ENCODE measurements at places on chromosomes 5 and 9. TPM values are rescaled to one million over a fixed set of nuclear protein-coding genes. Genes with fewer than 3 reads are reported as not detected.

The LCN1 gene
- total RNA-seq, result not detected

The FSTL4 gene
- total RNA-seq, result 2.4 TPM

The ZNF608 gene
- total RNA-seq, result 148 TPM

The IL17B gene
- not detected for total RNA-seq

DNA sequence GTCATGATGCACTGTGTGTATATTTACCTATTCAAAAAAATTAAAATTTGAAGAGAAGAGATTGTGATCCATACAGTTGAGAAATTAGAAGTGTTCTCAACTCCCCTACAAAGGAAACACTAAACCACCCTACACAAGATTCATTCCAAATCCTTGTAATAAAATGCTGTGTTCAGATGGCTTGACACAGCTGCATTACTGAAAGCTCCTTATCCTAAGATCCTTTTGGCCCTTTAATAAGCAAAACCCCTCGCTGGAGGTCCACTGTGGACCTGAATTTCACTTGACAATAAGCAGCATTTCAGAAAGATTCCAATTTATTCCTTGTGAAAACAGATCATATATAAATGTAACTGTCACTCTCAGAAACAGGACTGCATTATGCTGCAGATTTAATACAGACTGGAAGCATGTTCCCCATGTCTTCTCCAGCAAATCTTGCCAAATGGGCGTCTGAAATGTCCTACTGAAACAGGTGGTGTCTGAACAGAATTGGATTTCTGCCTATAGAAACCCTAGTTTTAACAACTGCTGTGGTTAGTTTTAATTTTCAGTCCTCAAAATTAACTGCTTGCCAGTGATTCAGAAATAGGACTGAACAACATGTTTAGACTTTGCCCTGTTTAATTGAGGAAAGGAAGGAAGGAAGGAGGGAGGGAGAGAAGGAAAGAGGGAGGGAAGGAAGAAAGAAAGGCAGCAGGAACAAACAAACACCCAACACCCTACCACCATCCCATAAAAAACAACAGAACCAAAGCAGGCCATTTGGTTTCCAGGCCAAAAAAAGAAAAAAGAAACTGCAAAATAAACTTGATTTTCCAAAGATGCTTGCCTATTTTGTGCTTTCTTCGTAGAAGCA is 179.6 kb downstream of the MLLT3 start:
- H3K4me1 ChIP-seq, result peaks cover 16% of the 10 kb centered on the region
- DNase-seq, result no peak
- H3K36me3 ChIP-seq, result no peaks in the 10 kb centered on the region
- H3K27ac ChIP-seq, result peak overlapping the region; percentile 8
- no peak overlapping the region for H3K4me3 ChIP-seq
- H3K27me3 ChIP-seq, result no peaks in the 10 kb centered on the region

- H3K4me3 ChIP-seq, result peak overlapping the region; percentile 53
- H3K4me1 ChIP-seq, result peaks cover 73% of the 10 kb centered on the region
- H3K36me3 ChIP-seq, result no peaks in the 10 kb centered on the region
- DNase-seq, result no peak
Observed at GRCh38 chr5:139642891-139643871, 5.0 kb upstream of the CXXC5 start.

DNA sequence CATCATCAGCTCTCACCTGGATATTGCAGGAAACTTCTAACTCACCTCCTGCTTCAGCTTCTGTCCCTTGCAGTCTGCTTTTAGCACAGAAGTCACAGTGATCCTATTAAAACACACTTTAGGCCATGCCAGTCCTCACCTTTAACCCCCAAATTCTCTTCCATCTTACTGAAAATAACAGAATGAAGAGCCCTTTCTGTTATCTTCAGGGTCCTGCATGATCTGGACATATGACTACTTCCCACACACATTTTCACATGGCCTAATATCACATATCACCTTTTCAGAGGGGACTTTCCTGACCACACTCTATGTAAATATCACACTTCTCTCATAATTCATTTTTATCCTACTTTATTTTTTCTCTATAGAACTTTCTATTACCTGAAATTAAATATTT is 550.6 kb upstream of the CLINT1 start:
- no peak overlapping the region for H3K27ac ChIP-seq
- H3K4me1 ChIP-seq, result peaks cover 5% of the 10 kb centered on the region
- no peak overlapping the region for H3K4me3 ChIP-seq
- no peaks in the 10 kb centered on the region for H3K36me3 ChIP-seq
- DNase-seq, result no peak

- H3K4me3 ChIP-seq, result peak overlapping the region; percentile 28
- peak overlapping the region; percentile 72 for H3K27ac ChIP-seq
Observed at GRCh38 chr5:150137997-150138396, 17.6 kb downstream of the PDGFRB start.

GRCh38 chr5:159034083-159034824 is 65.5 kb downstream of the EBF1 start:
- peak overlapping the region; percentile 46 for H3K27ac ChIP-seq
- H3K4me1 ChIP-seq, result peaks cover 12% of the 10 kb centered on the region
- no peaks in the 10 kb centered on the region for H3K36me3 ChIP-seq
- H3K27me3 ChIP-seq, result peaks cover 5% of the 10 kb centered on the region
- no peak overlapping the region for H3K4me3 ChIP-seq
- DNase-seq, result no peak

DNA sequence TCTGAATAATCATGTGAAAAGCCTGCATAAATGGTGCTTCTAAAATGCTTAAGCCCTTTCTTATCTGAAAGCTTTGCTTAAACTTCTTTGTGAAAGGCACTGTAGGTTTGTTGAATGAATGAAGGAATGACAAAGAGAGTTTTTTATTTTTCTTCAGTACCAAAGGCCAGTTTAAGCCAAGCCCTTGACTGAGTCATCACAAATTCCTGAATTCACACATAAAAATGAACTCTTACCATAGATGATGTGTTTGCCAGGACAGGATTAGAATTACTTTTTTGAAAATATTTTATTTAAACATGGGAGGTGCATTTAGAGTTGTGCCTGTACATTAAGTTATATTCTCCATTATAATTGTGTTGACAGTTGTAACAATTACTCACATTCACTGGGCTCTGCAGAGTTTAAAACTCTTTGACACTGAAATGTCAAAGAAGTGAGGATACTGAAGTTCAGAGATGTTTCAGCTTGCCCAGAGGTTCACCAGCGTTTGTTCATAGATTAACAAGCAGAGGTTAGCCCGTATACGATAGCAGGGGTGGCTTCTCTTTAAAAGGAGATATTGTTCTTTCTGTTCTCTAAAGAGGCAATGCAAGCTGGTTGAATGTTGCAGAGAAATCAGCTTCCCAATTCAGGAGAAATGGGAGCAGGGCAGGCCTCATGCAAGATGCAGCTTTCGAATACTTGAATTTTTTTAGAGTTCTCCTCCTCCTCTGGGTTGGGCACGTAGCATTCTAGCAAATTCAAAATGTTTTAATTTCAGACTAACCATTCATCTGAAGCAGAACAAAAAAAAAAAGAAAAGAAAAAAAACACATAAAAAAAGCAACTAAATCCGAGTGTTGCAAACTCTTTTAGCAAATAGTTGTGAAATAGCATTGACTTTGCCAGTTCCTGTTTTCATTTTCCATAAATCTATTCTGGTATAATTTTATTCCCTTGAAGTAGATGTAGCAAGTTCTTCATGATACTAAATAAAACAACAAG is 358.7 kb upstream of the KLF4 start:
- peaks cover 79% of the 10 kb centered on the region for H3K27me3 ChIP-seq
- H3K27ac ChIP-seq, result no peak overlapping the region
- no peak for DNase-seq
- H3K36me3 ChIP-seq, result no peaks in the 10 kb centered on the region
- H3K4me1 ChIP-seq, result no peaks in the 10 kb centered on the region
